Left lung (tissue), 14 donors: ENCODE measurements at places on chromosomes 2 and 18. TPM values are rescaled to one million over a fixed set of nuclear protein-coding genes. Genes with fewer than 3 reads are reported as not detected.
A peak's percentile ranks its signal among the peaks of the same experiment; 100 is the strongest.

DNA sequence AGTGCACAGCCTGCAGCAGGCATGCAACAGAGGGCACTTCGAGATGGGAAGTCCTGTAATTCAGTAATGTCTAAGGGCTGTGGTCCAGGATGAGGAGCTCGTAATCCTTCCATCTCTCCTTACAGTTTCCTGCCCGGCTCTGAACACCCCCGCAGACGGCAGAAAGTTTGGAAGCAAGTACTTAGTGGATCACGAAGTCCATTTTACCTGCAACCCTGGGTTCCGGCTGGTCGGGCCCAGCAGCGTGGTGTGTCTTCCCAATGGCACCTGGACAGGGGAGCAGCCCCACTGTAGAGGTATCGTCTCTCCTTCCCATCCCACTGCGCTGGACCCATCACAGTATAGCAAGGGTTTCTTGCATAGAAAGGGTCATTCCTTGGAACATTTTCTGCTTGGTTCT lies 26.7 kb downstream of the FBLN7 start:
- H3K27me3 ChIP-seq: no peaks in the 10 kb centered on the region
- H3K4me3 ChIP-seq: no peak overlapping the region
- no peaks in the 10 kb centered on the region for H3K4me1 ChIP-seq
- no peaks in the 10 kb centered on the region for H3K36me3 ChIP-seq
- H3K27ac ChIP-seq: no peak overlapping the region

DNA sequence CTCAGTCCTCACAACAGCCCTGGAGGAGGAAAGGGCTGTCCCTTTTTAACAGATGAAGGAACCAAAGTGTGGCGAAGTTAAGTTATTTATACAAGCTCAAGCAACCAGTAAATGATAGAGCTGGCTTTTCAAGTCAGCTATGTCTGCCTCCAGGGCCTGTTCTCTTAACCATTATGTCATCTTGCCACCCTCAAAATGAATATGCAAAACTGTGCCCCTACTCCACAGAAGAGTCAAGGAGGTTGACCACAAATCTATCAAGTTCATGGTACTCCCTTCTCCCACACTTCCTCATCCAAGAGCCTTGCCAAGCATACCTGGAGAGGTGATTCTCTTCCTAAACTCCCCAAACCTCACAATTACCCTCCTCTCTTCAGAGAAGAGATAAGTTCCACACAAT lies 37.3 kb upstream of the CREB1 start:
- DNase-seq: no peak
- no peaks in the 10 kb centered on the region for H3K36me3 ChIP-seq
- H3K27ac ChIP-seq: no peak overlapping the region
- no peaks in the 10 kb centered on the region for H3K27me3 ChIP-seq
- no peaks in the 10 kb centered on the region for H3K4me1 ChIP-seq

DNA sequence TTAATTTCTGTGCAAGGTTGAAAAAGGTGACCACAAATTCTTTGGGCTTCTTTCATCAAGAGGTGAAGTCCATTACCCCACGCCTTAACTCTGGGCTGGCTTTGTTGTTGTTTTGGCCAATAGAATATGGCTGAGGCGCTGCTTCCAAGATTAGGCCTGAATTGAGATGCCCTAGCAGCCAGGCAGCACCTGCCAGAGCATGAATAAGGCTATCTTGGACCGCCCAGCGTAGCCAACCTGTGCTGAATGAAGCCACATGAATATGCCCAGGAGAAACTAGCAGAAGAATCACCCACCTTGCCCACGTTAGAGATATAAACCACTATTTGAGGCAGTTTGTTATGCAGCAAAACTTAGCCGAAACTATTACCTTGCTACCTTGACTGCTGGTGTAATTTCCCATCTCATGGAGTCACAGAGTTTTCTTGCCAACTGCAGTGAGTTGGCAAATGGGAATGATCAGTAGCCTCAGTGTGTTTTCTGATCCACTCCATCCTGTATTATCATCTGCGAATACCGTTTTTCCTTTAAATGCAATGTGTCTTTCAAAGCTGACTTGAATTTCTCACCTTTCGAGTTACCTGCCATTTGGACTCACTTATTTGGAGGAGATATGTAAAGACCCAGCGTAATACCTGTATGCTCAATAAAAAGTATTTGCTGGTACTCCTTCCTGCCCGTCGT lies 679 bp downstream of the TSGA10 start:
- H3K27ac ChIP-seq: peak overlapping the region; percentile 86
- H3K4me3 ChIP-seq: peak overlapping the region; percentile 59
- H3K4me1 ChIP-seq: peaks cover 36% of the 10 kb centered on the region
- H3K27me3 ChIP-seq: no peaks in the 10 kb centered on the region
- no peak for DNase-seq

DNA sequence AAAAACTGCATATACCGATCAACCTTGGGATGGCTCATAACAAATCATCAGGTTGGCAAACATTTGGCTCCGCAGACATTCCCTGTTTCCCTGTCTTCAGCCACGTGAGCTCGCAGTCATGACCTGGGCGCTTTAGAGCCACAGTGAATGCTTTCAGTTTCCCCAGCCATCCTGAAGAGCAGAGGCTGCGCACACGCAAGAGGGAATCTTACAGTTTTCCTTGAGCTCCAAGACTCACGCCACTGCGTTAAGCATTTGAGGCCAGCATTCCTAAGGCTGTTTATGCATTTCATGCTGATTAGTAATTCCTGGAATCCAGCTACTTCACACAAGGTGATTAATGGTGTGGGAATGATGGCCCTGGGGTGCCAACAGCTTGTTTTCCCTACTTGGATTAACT lies 95.1 kb downstream of the MTCL1 start:
- H3K36me3 ChIP-seq: no peaks in the 10 kb centered on the region
- no peak for DNase-seq
- H3K27me3 ChIP-seq: no peaks in the 10 kb centered on the region

The NCKAP5 gene
- total RNA-seq: 9.3 TPM

The ARHGAP28 gene
- 18.9 TPM for total RNA-seq

The COL4A3 gene
- 43.3 TPM for total RNA-seq
